ENCODE measurements at places on chromosomes 7 and 10.

DNA sequence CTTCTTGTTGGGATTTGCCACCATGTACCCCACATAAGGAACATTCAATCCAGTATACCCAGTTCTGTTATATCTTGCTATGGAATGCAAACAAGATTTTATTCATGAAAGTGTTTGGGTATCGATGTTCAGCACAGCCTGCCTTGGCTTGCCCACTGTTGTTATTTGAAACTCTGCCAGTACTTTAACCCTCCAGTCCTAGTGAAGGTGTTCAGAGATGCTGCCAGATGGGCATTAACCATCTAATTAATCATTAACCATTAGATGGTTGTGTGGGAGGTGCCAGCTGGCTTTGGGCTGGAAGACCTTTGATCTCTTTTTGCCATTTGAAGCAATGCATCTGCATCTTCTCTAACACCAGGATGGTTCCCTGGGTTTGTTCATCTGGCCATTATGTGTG, 363.0 kb downstream of the SH2D4B start:
- no peak for DNase-seq

DNA sequence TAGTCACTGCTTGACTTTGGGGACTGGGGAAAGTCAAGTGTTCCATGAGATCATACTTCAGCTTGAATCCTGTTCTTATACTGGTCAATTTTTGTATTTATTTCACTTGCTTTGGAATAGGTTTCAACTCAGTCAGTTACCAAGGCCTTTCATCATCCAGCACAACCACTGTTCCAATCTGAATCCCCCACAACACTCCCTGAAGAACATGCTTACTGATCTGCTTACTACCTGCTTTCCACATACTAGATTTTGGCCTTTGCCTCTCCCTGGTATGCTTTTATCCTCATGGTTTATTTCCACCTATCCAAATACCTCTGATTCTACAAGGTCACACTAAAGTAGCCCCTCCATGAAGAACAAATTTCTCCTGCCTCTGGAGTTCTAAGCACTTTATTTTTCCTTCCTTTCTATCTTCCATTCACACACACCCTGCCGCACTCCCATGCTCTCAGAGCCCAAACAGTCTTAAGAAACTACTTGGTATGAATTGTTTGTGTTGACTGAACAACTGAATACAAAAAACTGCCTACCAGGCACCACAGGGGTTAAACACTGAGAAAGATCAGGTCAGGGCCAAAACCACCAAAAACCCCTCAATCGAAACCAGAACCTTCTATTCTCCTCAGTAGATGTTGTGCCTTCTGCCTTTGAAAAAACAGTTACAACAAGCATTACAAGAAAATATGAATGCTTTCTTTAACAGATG, 178.1 kb downstream of the AVL9 start:
- no peak for DNase-seq

GRCh38 chr10:4622384-4622783, 203.6 kb upstream of the AKR1E2 start:
- DNase-seq: no peak

DNA sequence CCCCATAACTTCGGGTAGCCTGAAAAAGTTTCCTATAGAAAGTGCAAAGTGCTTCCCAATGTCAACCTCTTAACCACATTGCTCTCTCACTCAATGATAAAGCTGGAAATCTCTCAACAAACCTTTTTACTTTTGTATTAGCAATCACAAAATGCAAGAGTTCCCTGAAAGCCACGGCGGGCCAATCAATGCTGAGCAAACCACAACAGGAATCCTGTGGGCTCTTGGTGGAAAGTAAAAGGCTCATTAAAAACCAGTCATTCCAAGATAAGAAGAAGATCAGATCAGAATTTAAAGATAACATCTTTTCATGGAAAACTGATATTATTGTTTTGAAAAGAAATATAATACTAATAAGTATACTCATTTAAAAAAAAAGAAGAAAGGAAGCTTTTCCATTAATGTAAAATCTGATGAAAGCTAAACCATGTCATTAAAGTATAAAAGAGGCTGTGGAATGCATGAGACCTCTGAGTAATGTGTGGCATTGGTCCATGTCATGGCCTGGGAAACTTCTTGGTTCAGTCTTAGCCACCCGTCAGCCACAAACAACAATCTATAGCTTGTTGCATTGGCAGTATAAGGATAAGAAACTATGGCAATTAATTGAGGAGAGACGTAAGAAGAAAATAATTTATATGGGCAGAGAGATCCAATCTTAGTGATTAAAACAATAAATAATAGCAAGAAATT, 1066.1 kb upstream of the SORCS1 start:
- DNase-seq: no peak

- DNase-seq: no peak
Observed at GRCh38 chr10:124523901-124524300, 62.3 kb downstream of the LHPP start.

DNA sequence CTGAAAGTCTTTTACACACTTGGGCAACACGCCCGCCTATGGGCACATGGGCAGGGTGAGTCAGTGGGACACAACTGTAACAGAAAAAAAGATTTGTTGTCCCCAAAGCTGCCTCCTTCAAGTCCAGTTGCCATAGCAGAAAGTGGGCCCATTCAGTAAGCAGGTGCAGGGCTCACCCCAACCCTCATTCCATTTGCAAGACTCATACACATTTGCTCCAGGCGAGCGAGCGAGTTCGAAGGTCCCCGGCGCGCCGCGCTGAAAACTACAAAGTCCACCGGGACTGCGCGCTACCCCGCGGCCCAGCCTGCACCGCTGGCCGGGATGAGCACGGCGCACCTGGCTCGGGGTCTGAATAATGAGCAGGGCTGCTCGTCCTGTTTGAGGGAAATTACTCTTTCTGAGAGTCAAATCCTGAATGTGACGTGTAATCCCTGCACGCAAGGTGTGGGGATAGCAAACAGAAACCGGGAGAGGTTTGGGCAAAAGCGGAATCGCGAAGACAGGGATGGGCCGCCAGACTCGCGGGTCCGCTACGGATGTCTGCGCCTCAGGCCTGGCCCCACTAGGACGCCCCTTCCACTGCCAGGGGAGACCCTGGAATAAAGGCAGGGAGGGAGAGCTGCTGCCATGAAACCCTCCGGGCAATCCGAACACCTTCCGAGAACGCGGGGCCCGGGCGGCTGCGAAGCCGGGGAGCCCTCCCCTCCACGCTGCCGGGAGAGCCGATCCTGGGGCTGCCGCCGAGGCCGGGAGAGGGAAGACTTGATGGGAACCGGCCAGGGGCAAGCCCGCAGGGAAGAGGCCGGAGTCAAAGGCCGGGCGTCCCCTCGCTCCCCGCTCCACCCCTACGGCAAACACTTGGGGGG, 982 bp downstream of the COBL start:
- DNase-seq: no peak

DNA sequence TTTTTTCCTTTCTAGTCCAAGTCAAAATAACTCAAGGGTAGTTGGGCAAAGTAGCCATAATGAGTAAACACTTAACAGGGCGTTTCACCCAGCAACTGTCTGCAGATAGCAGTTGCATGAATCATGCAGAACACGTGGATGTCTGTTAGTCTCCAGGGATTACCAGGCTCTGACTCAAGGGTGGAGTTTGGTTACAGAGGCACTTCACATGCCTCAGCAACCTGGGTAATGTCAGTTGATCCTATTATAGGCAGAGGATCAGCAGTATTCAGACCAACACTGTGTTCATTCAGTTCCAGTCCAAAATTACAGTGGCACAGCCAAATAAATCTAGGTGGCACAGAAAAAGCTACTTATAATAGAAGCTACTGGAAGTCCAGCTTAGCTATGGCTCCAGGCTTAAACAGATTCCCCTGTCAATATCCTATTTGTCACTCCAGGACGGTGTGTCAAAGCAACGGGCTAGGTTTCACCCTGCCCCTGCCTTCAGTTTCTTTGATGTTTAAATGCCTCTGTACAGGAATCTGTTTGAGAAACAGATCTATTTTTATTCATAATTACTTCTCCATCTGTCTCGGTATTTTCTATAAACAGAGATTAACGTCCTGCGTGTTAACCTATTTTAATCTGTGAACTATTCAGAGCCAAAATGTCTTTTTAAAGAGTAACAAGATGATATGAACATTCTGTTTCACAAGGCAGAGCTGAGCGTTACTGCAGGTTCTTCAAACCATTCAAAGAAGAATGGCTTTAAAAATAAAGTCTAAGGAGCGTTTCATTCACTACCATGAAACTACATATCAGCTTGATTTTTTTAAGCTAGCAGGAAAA, 162.6 kb upstream of the AKR1E2 start:
- DNase-seq: no peak

- DNase-seq: no peak
Observed at GRCh38 chr10:106175760-106176377, 988.6 kb downstream of the SORCS1 start.

DNA sequence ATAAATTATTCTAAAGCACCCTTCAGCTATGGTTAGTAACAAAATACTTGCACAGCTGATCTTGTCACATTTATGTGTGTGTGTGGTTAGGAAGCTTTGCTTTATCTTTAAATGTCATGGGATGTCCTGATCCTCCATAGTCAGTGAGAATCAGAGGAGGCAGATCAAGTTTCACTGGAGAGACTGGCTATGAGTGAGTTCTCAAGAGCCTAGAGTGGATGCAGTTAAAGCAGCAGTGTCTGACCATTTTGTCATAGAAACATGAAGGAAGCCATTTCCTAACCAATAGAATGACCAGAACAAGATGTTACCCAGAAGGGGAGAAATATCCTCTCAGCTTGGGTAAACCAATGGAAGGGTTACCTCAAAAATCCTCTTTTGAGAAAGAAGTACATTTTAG, 207.2 kb upstream of the DKK1 start:
- no peak for DNase-seq

DNA sequence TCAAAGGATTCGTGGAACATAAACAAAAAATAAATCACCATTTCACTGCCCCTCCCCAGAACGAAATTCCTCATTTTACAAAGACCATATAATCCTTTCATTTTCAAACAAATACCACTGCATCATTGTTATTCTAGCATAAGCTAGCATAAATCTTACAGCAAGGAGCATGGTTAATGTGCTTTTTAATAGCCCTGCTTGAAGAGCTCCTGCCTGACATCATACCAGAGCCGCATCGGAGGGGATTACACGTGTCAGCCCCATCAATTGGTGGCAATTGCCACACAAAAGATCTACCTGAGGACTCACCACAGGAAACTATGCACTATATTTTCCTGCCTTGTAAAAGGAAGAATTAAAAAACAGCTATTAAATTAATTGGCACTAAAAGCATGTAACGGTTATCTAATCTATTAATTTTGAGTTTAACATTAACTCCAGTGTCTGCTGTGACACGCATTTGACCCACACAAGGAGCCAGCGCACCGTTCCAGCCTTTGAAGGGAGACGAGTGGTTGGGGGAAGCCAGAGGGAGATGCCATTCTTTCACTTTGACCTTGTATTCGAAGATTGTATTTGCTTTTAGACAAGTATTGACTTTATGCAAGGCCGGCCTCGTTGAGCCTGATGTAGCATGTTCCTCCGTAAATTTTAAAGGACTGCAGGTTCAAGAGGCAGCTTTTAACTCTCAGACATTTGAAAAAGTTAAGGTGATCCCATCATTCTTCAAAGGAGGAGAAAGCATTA, 261.1 kb upstream of the RNF32 start:
- no peak for DNase-seq

GRCh38 chr10:51985336-51985735, 285.9 kb upstream of the CSTF2T start:
- DNase-seq: no peak

Measured in activated naive CD4-positive, alpha-beta T cell (primary cell).